ENCODE measurements at places on chromosomes 4 and X.

GRCh38 chr4:11393551-11393950 is 35.1 kb downstream of the HS3ST1 start:
- DNase-seq: no peak
- no peaks in the 10 kb centered on the region for H3K4me1 ChIP-seq
- H3K36me3 ChIP-seq: no peaks in the 10 kb centered on the region
- no peak overlapping the region for H3K27ac ChIP-seq

DNA sequence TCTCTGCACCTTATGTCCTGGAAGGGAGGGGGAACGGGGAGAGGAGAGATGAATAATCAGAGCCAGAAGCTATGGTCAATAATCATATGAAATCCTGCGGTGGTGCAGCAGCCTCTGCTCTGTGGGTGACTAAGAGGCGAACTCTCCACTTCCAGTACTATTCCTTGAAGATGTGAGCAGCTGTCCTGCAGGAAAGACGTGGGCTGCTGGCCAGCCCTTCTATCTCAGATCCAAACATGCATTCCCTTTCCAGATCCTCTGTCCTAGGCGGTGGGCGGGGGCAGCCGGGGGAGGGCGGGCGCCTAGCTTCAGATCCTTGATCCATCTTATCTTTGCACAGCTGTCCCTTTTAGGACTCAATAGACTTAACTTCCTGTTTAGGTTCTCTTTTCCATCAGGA is 34.5 kb downstream of the SPINK2 start:
- no peak overlapping the region for H3K27ac ChIP-seq
- no peaks in the 10 kb centered on the region for H3K4me1 ChIP-seq

- peaks cover 25% of the 10 kb centered on the region for H3K4me1 ChIP-seq
- no peaks in the 10 kb centered on the region for H3K27me3 ChIP-seq
- no peak overlapping the region for H3K4me3 ChIP-seq
- H3K36me3 ChIP-seq: peaks cover 4% of the 10 kb centered on the region
- no peak for DNase-seq
Measured at GRCh38 chrX:13165266-13166189, 121.1 kb upstream of the FAM9C start.

DNA sequence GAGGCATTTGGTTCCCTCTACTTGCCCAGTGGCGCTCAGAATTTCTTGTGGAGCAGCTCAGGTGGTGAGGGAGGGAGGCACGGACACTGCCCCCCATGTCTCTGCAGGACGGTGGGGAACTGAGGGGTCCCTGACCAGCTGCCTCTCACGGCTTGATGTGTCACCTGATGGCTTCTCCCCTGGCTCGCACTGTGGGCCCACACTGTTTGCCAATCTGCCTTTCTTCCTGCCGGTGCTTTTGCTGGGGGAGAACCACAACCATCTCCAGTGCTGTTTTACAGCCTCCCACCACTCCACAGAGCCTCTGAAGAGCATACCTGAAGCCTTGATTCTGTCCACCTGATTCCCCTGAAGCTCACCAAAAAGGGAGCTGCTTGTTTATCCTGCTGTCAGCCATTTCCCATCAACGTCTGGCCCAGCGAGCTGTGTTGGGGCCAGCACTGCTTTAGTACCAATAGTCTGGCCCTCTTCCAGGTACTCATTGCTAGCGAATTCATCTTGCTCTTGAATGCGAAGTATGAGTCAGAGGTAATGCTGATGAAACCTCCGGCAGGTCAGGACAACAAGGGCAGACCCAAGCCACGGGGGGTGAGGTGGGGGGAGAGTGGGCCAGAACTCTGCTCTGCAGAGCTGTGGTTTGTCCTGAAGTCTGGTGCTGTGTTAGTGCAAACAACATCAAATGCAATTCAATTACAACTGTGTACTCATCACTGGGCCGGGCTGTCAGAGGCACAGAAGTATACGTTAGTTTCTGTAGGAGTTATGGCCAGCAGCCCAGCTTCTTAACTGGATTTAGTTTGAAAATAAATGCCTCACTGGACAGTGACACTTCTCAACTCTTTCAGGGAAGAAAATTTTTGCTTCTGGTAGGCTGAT is 208.3 kb upstream of the JADE1 start:
- no peaks in the 10 kb centered on the region for H3K36me3 ChIP-seq
- H3K4me1 ChIP-seq: no peaks in the 10 kb centered on the region
- no peaks in the 10 kb centered on the region for H3K27me3 ChIP-seq
- no peak for DNase-seq
- H3K4me3 ChIP-seq: no peak overlapping the region

GRCh38 chr4:3276986-3277385 is 15.8 kb upstream of the RGS12 start:
- no peak overlapping the region for H3K4me3 ChIP-seq
- DNase-seq: no peak
- H3K27me3 ChIP-seq: peaks cover 7% of the 10 kb centered on the region
- peaks cover 2% of the 10 kb centered on the region for H3K36me3 ChIP-seq
- H3K4me1 ChIP-seq: peaks cover 9% of the 10 kb centered on the region

GRCh38 chr4:185945906-185946305 is 123.0 kb upstream of the TLR3 start:
- H3K4me1 ChIP-seq: no peaks in the 10 kb centered on the region
- no peaks in the 10 kb centered on the region for H3K27me3 ChIP-seq
- no peak for DNase-seq

- H3K27ac ChIP-seq: no peak overlapping the region
- no peaks in the 10 kb centered on the region for H3K4me1 ChIP-seq
- H3K4me3 ChIP-seq: no peak overlapping the region
- no peaks in the 10 kb centered on the region for H3K36me3 ChIP-seq
- no peaks in the 10 kb centered on the region for H3K27me3 ChIP-seq
- DNase-seq: no peak
Measured at GRCh38 chrX:131277543-131278136, 11.5 kb downstream of the IGSF1 start.

- peaks cover 2% of the 10 kb centered on the region for H3K27me3 ChIP-seq
- peak; percentile 16 for DNase-seq
- H3K4me1 ChIP-seq: no peaks in the 10 kb centered on the region
- no peak overlapping the region for H3K4me3 ChIP-seq
Measured at GRCh38 chr4:3399277-3400194, 42.2 kb upstream of the HGFAC start.

Data from activated CD4-positive, alpha-beta T cell treated with anti-CD3 and anti-CD28 coated beads, Interleukin-2, amount 10 ng/mL, durations not matched to agents 7 days and 5 days (primary cell).